Ascending aorta (tissue), 2 donors: ENCODE measurements at places on chromosomes 4 and X. TPM values are rescaled to one million over a fixed set of nuclear protein-coding genes. Genes with fewer than 3 reads are reported as not detected.

Gene PPEF2
- total RNA-seq, result not detected

Gene POU4F2
- total RNA-seq, result not detected

Gene TLR6
- total RNA-seq, result 0.11 TPM

DNA sequence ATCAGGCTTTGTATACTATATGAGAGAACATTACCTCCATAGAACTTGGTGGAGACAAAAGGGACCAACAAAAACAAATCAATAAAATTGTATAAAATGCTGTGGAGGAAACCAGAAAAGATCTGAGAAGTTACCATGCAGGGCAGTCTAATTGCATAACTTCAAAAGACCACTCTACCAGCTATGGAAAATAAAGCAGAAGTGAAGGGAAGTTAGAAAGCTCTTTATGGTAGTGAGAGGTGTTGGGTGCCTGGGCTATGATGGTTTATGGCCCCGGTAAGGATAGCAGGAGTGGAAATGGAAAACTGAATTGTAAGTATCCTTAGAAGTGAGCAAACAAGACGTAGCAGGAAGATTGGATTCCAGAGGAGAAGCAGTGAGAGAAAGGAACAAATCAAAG, 3.1 kb downstream of the TMEM184C start:
- no peak overlapping the region for H3K27ac ChIP-seq
- H3K36me3 ChIP-seq, result peaks cover 18% of the 10 kb centered on the region
- H3K4me3 ChIP-seq, result no peak overlapping the region

DNA sequence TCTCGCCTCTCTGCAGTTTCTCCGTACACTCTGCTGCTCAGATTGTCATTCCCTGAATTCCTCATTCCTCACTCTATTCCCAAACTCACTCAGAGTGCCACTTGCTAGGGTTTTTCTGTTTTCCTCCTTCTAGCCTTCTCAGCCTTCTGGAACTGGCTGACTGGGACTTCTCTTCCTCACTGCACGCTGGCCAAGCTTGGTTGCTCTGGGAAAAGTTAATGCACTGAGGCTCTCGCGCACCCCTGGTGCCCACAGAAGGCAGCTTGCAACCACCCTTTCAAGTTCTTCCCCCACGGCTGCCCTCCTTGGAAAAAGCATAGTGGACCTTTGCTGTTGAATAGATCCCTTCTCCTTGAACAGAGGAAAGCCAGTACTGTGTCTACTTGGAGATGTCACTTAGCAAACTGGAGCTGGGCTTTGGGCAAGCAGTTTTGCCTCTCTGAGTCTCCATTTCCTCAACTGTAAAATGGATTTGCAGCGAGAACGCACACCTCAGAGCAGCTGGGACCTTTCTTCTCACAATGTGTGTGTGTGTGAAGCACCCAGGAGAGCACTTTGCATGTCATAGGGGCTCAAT, 6.0 kb upstream of the CCKAR start:
- DNase-seq, result no peak
- H3K36me3 ChIP-seq, result no peaks in the 10 kb centered on the region
- H3K4me1 ChIP-seq, result no peaks in the 10 kb centered on the region
- H3K4me3 ChIP-seq, result no peak overlapping the region
- no peaks in the 10 kb centered on the region for H3K27me3 ChIP-seq

- H3K4me3 ChIP-seq, result no peak overlapping the region
- no peak for DNase-seq
- no peaks in the 10 kb centered on the region for H3K4me1 ChIP-seq
- no peaks in the 10 kb centered on the region for H3K36me3 ChIP-seq
These were observed 187.8 kb downstream of the TEX11 start for GRCh38 chrX:70720721-70721120.

GRCh38 chr4:174398728-174399127, 115.0 kb downstream of the CEP44 start:
- no peak overlapping the region for H3K4me3 ChIP-seq
- H3K4me1 ChIP-seq, result no peaks in the 10 kb centered on the region
- no peak overlapping the region for H3K27ac ChIP-seq

GRCh38 chr4:4502694-4503311, 39.0 kb downstream of the STX18 start:
- H3K36me3 ChIP-seq, result no peaks in the 10 kb centered on the region
- no peak for DNase-seq
- no peak overlapping the region for H3K27ac ChIP-seq
- no peak overlapping the region for H3K4me3 ChIP-seq
- H3K27me3 ChIP-seq, result no peaks in the 10 kb centered on the region

GRCh38 chr4:151658959-151659600, 101.7 kb downstream of the GATB start:
- DNase-seq, result no peak
- H3K36me3 ChIP-seq, result no peaks in the 10 kb centered on the region
- no peaks in the 10 kb centered on the region for H3K27me3 ChIP-seq
- H3K27ac ChIP-seq, result no peak overlapping the region
- H3K4me1 ChIP-seq, result no peaks in the 10 kb centered on the region
- no peak overlapping the region for H3K4me3 ChIP-seq

- H3K36me3 ChIP-seq, result no peaks in the 10 kb centered on the region
- no peak for DNase-seq
- H3K4me3 ChIP-seq, result no peak overlapping the region
- no peak overlapping the region for H3K27ac ChIP-seq
- H3K4me1 ChIP-seq, result no peaks in the 10 kb centered on the region
These were observed 140.2 kb upstream of the LDB2 start for GRCh38 chr4:17038510-17039176.

DNA sequence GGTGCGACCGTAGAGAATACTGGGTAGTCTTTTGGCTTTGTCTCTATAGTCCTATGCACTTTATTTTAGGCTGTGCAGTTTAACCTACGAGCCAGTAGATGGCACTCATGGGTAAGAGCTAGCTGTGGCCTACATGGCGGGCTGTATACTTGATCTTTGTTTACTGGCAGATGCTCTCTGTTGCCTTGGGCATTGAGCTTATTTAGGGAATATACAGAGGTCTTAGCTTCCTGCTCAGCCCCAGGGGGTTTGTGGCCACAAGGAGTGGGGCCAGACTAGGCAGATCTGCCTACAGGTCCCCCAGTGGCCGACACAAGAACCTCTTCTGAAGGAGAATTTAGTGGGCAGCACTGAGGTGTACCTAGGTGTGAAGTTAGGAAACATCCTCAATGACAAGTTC, 227.6 kb upstream of the HDX start:
- no peak overlapping the region for H3K4me3 ChIP-seq
- no peak overlapping the region for H3K27ac ChIP-seq
- no peaks in the 10 kb centered on the region for H3K36me3 ChIP-seq
- no peaks in the 10 kb centered on the region for H3K27me3 ChIP-seq
- no peaks in the 10 kb centered on the region for H3K4me1 ChIP-seq
- no peak for DNase-seq

DNA sequence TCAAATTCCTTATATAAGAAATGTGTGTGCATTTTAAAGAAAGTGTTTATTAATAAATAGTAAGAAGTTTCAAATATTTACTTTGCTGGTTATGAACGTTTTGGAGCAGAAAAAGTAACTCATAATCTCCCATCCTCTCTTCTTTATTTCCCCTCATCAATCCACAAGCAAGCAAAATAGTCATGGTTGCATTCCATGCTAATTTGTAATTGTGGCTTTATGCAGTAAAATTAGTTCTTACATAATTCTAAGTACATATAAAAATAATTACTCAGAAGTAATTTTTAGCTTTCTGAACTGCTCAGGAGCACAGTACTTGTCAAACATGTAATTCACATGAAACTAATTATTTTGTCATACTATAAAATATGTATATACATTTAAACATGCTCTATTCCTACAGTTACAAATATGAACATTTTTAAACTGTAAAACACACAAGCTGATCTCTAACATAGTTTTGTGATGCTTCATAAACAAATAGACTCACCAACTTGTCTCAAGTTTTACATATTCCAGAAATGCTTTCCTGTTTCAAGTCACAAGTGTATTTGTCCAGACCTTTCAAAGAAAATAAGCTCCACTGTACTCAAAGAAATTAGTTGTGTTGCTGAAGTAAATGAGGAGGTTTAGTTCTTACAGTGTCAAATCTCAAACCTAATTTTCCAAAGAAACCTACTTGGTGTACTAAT, 218.9 kb downstream of the PABPC4L start:
- H3K27me3 ChIP-seq, result no peaks in the 10 kb centered on the region
- no peaks in the 10 kb centered on the region for H3K4me1 ChIP-seq
- no peak for DNase-seq
- no peak overlapping the region for H3K27ac ChIP-seq
- H3K4me3 ChIP-seq, result no peak overlapping the region

- no peak overlapping the region for H3K27ac ChIP-seq
- H3K4me3 ChIP-seq, result peak overlapping the region; percentile 66
- H3K4me1 ChIP-seq, result no peaks in the 10 kb centered on the region
These were observed 721 bp upstream of the TMEM150C start for GRCh38 chr4:82562564-82562854.

DNA sequence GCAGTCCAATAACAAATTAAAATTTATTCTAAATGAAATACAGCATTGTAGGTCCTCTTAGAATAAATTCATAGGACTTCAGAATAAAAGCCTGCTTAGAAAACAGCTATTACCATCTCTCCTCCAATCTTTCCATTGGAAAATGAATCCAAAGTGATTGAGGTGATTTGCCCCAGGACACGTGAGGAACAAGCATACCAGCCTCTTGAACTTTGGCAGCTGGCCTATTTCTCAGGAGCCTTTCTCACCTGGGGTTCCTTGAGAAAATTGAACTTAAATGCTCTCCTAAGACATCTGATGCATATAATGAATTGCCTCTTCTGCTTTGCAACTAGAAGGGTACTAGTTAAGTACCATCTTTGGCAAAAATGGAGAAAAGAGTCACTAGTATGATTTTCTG, 13.5 kb downstream of the ARHGAP24 start:
- H3K36me3 ChIP-seq, result no peaks in the 10 kb centered on the region
- no peaks in the 10 kb centered on the region for H3K27me3 ChIP-seq
- DNase-seq, result no peak
- H3K27ac ChIP-seq, result no peak overlapping the region
- H3K4me3 ChIP-seq, result no peak overlapping the region

- DNase-seq, result no peak
- H3K27ac ChIP-seq, result no peak overlapping the region
- no peak overlapping the region for H3K4me3 ChIP-seq
- H3K36me3 ChIP-seq, result no peaks in the 10 kb centered on the region
- H3K4me1 ChIP-seq, result no peaks in the 10 kb centered on the region
These were observed 145.1 kb downstream of the BEND2 start for GRCh38 chrX:18075603-18076002.

GRCh38 chrX:131054906-131055305, 3.2 kb upstream of the ARHGAP36 start:
- H3K27me3 ChIP-seq, result no peaks in the 10 kb centered on the region
- no peaks in the 10 kb centered on the region for H3K36me3 ChIP-seq
- no peak overlapping the region for H3K4me3 ChIP-seq
- no peak for DNase-seq

DNA sequence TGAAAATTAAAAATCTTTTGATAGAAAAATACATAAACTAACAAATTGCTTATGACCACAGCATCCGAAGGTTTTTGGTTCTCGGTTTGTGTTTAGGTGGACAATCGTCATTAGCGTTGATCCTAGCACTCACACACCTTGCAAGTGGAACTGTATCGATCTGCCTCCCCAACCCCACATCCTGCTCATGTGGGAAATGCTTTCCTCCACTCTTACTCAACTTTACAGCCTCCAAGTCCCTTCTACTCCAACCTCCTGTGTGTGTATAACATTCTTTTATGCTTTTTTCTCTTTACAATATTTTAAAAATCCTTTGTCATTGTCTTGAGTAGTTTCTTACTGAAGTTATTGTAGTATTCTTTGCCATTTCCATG, 15.6 kb upstream of the TMEM131L start:
- DNase-seq, result no peak
- no peaks in the 10 kb centered on the region for H3K4me1 ChIP-seq
- no peaks in the 10 kb centered on the region for H3K27me3 ChIP-seq
- H3K4me3 ChIP-seq, result no peak overlapping the region
- no peaks in the 10 kb centered on the region for H3K36me3 ChIP-seq

DNA sequence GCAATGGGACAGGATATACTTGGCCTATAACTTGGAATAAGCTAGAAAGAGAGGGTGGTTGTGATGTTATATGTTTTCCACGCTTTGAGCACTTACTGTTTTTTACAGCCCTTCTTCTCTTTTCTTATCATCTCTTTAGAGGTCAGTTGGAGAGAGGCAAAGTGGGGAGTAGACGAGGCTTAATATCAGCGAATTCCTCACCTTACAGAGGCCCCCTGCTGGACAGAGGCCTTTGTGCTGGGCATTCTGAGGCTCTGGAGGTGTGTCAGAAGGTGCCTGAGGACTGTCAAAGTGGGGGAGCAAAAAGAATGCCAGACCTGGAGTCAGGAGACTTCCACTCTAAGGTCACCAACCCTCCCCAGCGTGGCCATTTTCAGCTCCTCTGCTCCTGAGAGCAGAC, 42.5 kb downstream of the MAMLD1 start:
- H3K27me3 ChIP-seq, result no peaks in the 10 kb centered on the region
- H3K27ac ChIP-seq, result no peak overlapping the region
- DNase-seq, result no peak
- H3K4me1 ChIP-seq, result no peaks in the 10 kb centered on the region
